Cardiac muscle cell (in vitro differentiated cells and primary cell): ENCODE measurements at places on chromosomes 5 and 9.
A peak's percentile ranks its signal among the peaks of the same experiment; 100 is the strongest.

DNA sequence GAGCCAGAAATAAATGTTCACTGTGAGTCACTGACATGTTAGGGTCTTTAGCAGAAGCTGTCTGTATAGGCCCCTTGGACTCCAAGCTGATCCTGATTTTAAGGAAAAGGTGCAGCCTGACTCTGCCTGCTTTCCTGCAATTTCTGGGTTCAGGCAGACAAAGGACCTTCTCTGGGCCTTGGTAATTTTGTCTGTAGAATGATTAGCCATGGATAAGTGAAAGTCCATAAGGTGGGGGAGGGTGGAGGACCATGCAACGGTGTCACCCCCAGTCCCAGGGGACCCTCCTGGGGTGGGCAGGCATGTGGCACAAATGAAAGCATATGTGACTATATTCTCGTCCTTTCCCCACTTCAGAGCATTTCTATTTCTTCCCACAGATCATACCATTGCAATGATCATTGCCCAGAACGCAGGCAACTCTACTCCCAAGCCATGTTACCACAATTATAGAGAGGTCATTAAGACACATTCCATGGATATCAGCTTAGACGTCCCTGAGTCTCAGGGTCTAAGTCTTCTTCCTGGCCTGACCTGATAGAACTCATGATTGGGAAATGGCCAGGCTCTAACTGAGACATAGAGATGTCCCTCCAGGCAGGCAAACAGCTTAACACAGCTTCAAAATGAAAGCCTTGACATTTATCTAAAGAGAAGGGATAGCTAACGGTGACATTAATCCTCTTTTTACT, 157.9 kb upstream of the ALDH1B1 start:
- DNase-seq: no peak

- peak; percentile 83 for DNase-seq
Measured at GRCh38 chr9:97398999-97399758, 12.7 kb upstream of the TDRD7 start.

DNA sequence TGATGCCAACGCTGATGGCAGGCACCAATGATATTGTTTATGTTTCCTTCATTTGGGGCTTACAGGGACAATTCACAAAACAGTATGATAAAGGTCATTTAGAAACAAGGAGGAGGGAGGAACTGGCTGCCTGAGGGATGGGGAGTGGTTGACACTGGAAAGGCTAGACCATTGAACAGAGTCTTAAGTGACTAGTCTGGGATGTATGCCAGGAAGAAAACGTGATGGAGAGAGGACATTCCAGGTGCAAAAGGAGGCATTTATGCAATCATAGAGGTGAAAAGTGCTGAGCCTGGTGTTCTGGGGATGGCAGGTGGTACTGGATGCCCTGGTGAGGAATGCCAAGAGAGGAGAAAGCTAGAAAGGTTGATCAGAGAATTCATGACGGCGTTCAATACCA, 153.4 kb downstream of the ZNF462 start:
- no peak for DNase-seq

- no peak for DNase-seq
Measured at GRCh38 chr5:172878933-172879752, 45.1 kb downstream of the ERGIC1 start.

- DNase-seq: no peak
Measured at GRCh38 chr5:75839547-75839946, 122.3 kb upstream of the POC5 start.

DNA sequence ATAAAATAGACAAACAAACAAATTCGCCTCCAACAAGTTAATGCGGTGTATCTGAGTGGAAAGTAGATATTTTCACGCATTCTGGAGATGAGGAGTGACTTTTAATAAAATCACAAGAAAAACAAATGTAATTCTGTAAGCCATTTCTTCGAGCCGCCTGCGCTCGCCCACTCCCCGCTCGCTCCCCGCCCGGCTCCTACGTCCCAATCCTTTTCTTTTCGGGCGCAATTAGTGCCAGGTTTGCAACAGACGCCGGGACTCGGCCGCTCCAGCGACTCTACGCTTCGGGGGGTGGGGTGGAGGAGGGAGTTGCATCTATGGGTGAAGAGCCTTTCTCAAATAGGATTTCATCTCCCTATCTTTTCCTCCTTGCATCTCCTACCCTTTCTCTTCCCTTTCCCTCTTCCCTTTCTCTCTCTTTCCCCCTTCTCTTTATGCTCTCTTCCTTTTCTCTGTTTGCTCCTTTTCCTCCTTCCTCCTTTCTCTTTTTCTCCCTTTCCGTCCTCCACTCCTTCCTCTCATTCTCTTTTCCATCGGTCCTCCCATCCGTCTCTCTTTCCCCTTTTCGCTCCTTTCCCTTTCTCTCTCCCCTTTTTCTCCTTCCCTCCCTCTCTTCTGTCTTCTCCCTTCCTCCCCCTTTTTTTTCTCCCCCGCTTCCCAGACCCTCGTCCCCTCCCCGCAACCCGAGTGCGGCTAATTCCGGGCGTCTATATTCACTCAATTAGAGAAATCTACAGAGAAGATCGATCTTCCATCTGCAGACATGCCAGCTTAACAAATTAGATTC, 6.1 kb upstream of the OTP start:
- DNase-seq: no peak

GRCh38 chr9:21677387-21677786, 125.0 kb upstream of the MTAP start:
- no peak for DNase-seq

DNA sequence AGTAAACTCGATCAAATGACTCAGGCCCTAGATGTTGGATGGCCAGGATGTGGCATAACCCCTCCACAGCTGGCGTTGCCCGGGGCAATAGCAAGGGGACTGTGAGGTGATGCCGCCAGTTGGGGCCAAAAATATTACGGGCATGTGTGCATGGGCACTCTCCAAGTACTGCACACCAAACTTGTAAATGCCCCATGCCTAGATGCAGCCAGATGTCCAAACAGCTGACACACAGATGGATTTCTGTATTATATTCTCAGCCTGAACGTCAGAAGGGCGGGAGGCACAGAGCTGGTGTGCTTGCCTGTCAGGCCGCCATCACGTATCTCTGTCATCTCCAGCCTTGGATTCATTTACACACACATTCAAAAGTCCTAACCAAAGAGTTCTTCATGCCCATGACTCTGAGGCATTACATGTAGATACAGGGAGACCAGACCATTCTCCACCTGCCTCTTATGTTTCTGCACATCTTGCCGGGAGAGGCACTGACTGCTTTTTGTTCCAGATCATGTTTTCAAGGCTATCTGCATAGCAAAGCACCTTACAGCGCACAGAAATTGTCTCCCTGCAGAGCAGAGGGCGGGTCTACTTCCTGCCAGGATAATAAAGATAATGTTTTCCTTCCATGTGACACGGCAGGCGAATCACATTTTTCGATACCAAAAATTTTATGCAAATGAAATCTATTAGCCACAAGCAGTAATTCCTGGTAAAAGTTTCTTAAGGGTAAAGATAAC, 200.9 kb upstream of the ADAMTS16 start:
- DNase-seq: no peak

GRCh38 chr5:126139086-126139485, 284.1 kb upstream of the GRAMD2B start:
- no peak for DNase-seq

DNA sequence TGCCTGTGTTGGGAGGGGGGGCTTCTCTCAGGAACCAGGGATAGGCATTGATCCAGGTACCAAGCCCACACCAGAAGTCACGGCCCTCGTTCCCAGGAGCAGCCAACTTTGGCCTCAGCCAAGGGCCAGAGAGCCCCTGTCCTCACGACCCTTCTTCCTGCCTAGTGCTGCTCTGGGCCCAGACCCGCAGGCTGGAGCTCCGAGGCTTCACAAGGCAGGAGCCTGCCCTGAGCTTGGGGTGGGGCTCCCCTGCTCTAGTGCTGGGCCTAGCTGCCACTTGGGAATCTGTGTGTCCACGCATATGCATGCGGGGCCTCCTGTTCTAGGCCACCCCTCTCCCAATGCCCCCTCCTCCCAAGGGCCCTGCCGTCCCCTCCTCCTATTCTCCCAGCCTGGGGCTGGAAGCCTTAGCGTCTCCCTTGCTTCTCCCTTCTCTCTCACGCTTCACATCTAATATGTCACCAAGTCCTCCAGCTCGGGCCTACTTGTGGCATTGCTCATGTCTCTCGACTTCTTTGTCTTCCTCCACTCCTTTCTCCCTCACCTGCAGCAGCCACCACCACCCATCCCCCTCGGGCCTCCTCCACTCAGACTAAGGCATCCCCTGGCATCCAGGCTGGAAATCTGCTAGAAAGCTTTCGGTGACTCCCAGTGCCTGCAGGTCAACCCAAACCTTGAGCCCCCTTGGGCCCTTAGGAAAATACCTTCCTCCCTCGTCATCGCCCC, 3.4 kb downstream of the UNC5A start:
- no peak for DNase-seq

GRCh38 chr5:170429014-170429413, 39.8 kb upstream of the KCNMB1 start:
- no peak for DNase-seq

DNA sequence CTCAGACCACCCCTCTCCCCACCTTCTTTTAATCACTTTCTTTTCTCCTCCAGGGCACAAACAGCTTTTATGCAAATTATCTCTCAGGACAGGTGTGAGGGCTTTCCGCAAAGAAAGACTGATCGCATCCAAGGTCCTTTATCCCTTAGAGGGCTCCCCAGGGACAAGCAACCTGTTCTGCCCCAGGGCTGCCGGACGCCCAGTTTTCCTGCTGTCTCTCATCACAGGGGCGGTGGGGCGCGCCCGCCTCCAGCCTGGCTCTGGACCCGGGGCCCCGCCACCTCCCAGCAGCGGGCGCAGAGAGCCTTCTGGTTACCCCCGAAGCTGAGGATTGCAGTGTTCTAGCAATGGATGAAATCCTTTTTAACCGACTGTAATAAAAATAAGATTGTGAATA, 266.1 kb downstream of the CWC27 start:
- no peak for DNase-seq

- peak; percentile 56 for DNase-seq
Measured at GRCh38 chr5:170353011-170353761, 36.0 kb downstream of the KCNMB1 start.

GRCh38 chr5:89071941-89072331, 189.0 kb upstream of the MEF2C start:
- no peak for DNase-seq

DNA sequence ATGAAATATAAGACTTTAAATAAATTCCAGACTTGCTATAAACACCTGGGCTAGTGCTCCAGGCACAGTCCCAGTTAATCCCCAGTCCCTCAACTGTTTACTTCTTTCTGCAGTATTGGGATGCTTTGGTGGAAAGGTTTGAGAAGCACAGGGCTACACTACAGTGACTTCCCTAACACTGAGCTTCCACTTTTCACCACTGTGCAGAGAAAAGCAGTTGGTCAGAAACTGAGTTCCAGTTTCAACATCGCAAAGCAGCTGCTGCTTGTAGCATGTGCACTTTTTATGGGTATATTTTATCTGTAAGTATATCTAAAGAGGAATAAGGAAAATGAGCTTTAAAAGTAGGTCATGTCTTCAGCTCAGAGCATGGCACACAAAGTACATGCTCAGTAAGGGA, 339.7 kb downstream of the NTRK2 start:
- no peak for DNase-seq

- DNase-seq: no peak
Measured at GRCh38 chr5:106797996-106798395, 872.7 kb downstream of the EFNA5 start.

- no peak for DNase-seq
Measured at GRCh38 chr5:1636981-1637638, 113.3 kb upstream of the LPCAT1 start.

GRCh38 chr5:90709323-90710155, 150.9 kb downstream of the ADGRV1 start:
- DNase-seq: peak; percentile 60

GRCh38 chr9:126965541-126966428, 51.2 kb downstream of the RALGPS1 start:
- DNase-seq: peak; percentile 45

DNA sequence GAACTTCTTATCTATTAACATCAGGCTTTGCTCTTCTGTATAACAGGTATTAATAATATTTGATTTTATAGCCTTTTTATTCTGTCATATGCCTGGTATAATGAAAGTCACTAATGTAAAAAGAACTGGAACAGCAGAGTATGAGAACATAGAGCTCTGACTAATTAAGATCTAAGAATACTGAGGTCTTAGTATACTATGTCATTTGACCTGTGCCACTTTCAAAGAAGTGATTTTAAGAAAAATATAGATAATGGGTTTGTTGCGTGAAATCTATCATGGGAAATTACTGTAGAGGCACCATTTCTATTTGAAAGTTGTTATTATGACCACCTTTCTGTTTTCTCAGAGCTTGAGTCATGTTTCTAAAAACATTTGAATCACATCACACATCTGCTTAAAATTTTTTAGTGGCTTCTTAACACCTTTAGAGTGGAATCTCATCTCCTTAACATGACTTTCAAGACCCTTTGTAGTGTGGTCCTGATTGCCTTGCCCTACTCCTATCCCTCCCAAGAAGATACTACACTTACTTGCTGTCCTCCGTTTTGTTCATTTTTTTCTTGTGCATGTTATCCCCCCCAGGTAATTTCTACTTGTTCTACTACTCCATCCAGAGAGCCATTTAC, 14.3 kb downstream of the WDR36 start:
- DNase-seq: no peak

GRCh38 chr9:97660340-97660739, 26.7 kb downstream of the NCBP1 start:
- no peak for DNase-seq

DNA sequence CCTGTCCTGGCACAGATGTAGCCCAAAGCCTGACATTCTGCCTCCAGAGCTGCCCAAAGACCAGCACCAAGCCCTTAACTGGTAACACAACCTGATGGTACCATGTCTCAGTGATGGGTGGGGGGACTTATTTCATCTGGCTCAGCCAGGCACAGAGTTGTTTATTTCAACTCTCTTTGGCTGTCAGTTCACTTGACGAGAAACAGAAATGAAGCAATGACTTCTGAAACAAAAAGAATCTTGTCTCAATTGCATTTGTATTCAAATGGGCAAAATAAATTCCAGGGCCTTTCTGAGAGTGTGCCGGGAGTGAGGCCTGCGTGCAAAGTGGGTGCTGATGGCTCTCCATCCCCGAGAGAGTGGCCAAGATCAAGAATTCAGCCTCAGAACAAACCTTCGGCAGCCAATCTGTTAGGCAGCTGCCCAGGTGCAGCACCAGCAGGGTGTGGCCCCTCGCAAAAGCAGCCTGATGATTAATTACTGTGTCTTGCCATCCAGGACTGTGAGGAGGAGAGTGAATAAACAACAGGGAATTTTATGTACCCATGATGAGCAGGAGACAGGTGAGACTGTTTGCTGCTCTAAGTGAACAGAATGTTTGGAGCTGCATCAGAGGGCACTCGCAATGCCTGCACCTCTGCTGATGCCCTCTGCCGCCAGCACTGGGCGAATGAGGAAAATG, 238.0 kb downstream of the HSPA4 start:
- DNase-seq: peak; percentile 22

- no peak for DNase-seq
Measured at GRCh38 chr9:115367321-115367720, 249.4 kb upstream of the TNC start.
